ENCODE measurements at places on chromosomes 7 and 10.

GRCh38 chr7:876972-877311 is 588 bp downstream of the GET4 start:
- no peak for DNase-seq

GRCh38 chr10:69056129-69056528 is 31.8 kb upstream of the SRGN start:
- peak; percentile 67 for DNase-seq

- DNase-seq = no peak
Measured at GRCh38 chr7:119252962-119253361, 1020.0 kb upstream of the KCND2 start.

GRCh38 chr10:57983281-57983791 is 284.4 kb downstream of the IPMK start:
- DNase-seq = no peak

GRCh38 chr7:90931986-90932916 is 332.0 kb upstream of the FZD1 start:
- DNase-seq = no peak

DNA sequence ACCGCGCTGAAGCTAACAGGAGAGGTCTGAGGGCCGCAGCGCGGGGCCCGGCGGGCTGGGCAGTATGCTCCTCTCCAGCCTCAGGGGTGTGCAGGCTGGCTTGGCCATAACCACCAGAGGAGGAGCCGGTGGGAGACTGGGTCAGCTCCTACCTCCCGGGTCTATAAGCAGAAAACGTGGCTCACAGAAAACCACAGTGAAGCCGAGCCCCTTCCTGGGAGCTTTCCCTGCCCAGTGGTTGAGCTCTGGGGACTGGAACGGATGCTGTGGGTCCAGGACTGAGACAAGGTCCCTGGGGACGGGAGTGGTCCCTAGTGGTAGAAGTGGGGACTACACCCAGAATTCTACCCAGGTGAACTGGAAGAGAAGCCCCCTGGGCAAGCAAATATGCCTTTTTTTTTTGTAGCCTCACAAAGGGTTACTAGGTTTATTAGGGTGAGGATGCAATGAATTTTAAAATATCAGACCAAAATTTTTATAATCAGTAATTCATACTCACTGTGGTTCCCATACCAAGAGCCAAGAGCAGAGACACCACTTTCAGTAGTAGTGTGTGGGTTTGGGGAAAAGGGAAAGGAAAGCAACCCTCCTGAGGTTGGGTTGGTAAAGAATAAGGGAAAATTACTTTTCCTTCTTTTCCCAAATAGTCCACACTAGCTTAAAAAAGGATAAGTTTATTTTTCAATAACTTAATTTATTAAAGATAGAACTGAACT is 67.9 kb upstream of the PRKCQ start:
- DNase-seq = peak; percentile 59

DNA sequence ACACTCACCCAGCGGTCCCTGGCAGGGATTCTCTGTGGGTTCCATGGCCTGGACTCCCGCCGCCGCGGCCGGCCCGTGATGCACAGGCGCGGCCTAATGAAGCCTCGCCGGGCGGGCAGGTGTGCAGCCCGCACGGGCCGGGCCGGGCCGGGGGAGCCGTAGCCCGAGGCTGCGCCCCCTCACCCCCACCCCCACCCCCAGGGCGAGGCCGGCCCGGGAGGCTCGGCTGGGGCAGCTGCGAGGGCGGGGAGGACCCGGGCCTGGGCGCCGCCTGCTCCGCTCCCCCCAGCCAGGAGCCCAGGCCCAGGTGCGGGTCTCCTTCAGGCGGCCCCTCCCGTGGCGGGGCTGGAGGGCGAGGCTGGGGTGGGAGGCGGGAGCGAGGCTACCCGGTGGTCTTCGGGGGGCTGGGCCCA is at the start of gene NOBOX:
Gene NOBOX (minus strand): TSS at position 45 of the 413 bp plus-strand sequence.
- DNase-seq = no peak

GRCh38 chr10:91117505-91117904 is 103.0 kb upstream of the PCGF5 start:
- DNase-seq = no peak

- no peak for DNase-seq
Measured at GRCh38 chr7:70502117-70502863, 629.7 kb upstream of the GALNT17 start.

GRCh38 chr7:27631391-27631790 is 31.3 kb downstream of the HIBADH start:
- DNase-seq = no peak
